Stimulated activated CD4-positive, alpha-beta T cell treated with anti-CD3 and anti-CD28 coated beads, Interleukin-12 subunit alpha, Interleukin-12 subunit beta, amount 100 ng/mL, for 4 hours (primary cell): ENCODE measurements at places on chromosomes 11 and 22.

DNA sequence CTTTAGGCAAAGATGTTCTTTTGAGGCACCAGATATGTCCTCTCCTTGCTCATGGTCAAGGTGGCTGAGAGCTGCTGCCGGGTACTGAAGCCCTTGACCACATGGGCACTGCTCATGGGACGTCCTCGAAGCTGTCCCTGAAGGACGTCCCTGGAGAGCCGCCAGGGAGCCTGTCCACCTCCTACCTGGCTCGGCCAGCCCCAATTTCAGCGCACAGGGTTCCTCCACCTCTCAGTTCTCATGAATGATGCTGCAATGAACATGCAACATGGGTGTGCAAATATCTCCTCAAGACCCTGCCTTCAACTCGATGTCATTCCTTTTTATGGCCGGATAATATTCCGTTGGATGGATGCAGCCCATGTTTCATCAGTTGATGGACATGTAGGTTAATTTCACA is 24.4 kb upstream of the TOLLIP start:
- no peak for DNase-seq

- DNase-seq = no peak
Measured at GRCh38 chr11:102680945-102681344, 24.6 kb downstream of the MMP27 start.

DNA sequence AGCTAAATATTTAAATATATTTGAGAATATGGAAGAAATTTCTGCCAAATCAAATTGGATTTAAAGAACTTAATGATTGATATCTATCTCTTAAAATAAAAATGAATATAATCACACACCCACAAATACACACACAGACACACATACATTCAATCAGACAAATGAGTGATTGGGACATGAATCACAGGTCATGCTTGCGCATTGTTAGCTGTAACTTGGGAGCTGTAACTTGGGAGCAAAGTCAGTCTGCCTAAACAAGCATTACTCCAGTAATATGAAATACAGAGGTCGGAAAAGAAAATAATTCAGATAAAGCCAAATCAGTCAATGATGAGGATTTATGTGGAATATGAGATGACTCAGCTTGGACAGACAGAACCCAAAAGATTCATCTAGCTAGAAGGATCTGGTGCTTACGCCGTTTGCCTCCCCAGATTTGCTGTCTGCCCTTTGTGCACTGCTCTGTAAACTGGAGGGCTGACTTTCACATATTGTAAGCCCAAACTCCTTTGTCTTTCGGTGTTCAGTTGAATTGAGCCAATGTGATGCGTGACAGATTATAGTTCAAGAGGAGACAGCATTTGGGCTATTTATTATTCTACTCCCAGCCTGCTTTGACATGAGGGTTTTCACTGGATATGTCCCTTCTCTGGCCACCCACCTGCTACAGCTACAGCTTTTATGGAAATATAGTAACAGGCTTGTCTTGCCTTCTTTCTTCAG is 1.6 kb downstream of the OR56B1 start:
- no peak for DNase-seq

DNA sequence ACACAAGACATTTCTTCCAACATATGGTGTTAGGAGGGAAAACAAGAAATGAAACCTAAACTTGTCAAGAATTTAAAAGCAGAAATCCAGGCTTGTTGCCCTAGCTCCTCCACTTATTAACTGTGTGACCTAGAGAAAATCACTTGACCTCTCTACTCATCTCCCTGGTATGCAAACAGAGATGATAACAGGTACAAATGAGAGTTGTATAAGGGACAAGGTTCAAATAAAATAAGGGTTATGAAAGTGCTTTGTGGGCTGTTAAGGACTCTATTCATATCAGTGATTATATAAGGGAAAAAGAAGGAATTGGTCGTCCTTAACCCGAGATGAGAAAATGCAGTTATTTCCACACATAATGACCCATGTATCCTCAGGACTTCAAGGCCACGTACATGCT is 372.7 kb upstream of the TENM4 start:
- DNase-seq = no peak

DNA sequence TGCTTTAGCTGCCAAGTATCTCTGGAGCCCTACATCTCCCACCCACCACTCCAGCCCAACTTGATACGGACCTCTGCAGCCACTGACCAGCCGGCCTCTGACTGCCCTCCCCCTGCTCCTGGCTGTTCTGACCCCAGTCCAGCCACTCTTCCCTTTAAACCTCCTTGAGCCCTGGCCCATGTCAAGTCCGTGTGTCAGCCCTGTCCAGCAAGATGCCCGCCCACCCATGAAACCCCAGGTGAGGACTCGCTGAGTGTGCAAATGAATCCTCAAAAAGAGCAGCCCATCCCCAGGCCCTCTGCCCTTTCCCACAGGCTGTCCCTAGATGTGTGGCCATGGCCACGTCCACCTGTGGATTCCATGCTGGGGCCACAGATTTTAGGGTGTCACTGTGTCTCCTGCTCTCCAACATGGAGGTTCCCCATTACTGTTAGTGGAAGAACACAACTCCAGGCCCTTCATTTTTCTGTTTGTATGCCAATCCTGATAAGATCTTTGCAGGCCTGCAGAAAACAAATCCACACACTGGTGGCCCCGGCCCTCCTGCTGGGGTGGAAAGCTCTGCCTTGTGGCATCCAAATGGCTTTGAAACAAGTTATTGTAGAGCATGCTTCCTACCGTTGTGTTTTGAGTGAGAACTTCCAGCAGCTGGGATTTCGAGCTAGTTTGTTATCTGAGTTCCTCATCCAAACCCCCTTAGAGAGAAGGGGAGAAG is 22.7 kb upstream of the ADORA2A start:
- no peak for DNase-seq

- no peak for DNase-seq
Measured at GRCh38 chr11:18720091-18720807, 5.7 kb downstream of the IGSF22 start.

DNA sequence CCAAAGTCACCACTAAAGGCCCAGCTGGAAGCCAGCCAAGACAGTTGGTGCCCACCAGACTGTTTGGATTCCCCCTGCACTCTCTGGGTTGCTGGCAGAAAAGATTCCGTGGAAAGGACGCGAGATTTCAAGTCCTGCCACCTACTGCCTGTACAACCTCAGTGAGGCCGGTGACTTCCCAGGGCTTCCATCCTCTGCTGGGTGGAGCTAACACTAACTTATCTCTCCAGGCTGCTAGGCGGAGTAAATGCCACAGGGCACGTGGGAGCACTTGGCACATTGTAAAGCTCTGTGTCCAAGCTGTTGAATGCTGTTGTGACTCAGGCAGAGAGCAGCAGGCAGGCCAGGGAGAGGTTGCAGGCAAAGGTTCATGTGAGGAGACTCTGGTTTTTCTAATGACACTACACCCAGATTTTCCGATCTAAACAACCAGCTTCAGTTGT is 50.9 kb upstream of the CDON start:
- no peak for DNase-seq

- DNase-seq = no peak
Measured at GRCh38 chr11:112229159-112229558, 2.9 kb downstream of the PTS start.

DNA sequence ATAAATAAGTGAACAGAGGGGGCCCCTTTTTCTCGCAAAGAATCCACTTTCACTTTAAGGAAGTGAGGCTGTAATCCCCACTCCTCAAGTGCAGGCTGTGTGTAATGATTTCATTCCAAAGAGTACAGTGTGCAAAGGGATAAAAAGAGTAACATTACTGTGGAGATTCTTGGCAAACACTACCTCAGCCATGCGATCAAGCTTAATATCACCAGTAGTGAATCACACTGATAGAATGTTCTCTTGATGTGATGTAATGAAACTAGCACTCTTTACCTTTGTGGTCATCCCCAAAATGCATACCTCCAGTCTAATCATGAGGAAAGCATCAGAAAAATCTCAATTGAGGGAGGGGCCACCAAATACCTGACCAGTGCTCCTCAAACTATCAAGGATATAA is 246.1 kb upstream of the CHORDC1 start:
- no peak for DNase-seq

GRCh38 chr22:47551431-47551775 is 789.0 kb downstream of the TBC1D22A start:
- no peak for DNase-seq

DNA sequence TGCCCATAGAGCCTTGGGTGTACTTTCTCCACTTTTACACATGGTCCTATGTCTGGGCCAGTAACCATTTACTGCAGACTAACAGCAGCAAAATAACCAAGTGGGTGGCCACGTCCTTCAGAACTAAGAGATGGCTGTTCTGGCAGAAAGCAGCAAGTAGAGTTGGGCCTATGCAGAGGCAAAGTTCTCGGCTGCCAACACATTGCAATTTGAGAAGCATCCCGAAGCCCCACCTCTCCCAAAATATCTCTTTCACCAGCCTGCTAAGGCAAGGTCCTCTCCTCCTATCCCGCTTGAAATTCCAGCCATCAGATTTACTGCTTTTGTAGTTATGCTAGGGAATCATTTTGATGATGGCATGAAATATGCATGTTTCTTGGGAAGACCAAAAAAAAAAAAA is 118.5 kb upstream of the APOA1 start:
- DNase-seq = no peak

GRCh38 chr11:47587039-47587716 is 700 bp downstream of the FAM180B start:
- DNase-seq = no peak
